ENCODE measurements at places on chromosomes 2 and 18. TPM values are rescaled to one million over a fixed set of nuclear protein-coding genes. Genes with fewer than 3 reads are reported as not detected.

PRLH gene
- not detected for total RNA-seq

RAB27B gene
- total RNA-seq: 11.7 TPM

LAMA3 gene
- 51.0 TPM for total RNA-seq

OTOS gene
- not detected for total RNA-seq

ANKRD30BL gene
- total RNA-seq: not detected

PTH2R gene
- total RNA-seq: not detected

TMEM247 gene
- not detected for total RNA-seq

M1AP gene
- not detected for total RNA-seq

RNU2-63P gene
- not detected for total RNA-seq

CACNB4 gene
- total RNA-seq: 0.07 TPM

IL1F10 gene
- not detected for total RNA-seq

ITSN2 gene
- 23.9 TPM for total RNA-seq

CMPK2 gene
- 1.3 TPM for total RNA-seq

EN1 gene
- total RNA-seq: 1.2 TPM

RMC1 gene
- 18.9 TPM for total RNA-seq

ERFE gene
- total RNA-seq: 9.1 TPM

ANO7 gene
- 2.2 TPM for total RNA-seq

IL1R2 gene
- 0.63 TPM for total RNA-seq

DNAJC10 gene
- total RNA-seq: 77.8 TPM

KDM3A gene
- total RNA-seq: 47.5 TPM

SLC30A3 gene
- 3.6 TPM for total RNA-seq

GTF2A1L gene
- not detected for total RNA-seq

GALNT3 gene
- 0.11 TPM for total RNA-seq

C1D gene
- total RNA-seq: 35.0 TPM

G6PC2 gene
- not detected for total RNA-seq

REG3G gene
- total RNA-seq: not detected

NT5C1B gene
- not detected for total RNA-seq

MYO7B gene
- 0.19 TPM for total RNA-seq

PAIP2B gene
- total RNA-seq: 0.36 TPM

DNER gene
- 10.0 TPM for total RNA-seq

CCDC74B gene
- 5.7 TPM for total RNA-seq

AOX1 gene
- 4.9 TPM for total RNA-seq

EGR4 gene
- 0.43 TPM for total RNA-seq

CABYR gene
- 22.8 TPM for total RNA-seq

ASB3 gene
- total RNA-seq: 12.8 TPM

DCC gene
- not detected for total RNA-seq

MAP3K2 gene
- total RNA-seq: 15.0 TPM

NEU2 gene
- not detected for total RNA-seq

BOLL gene
- not detected for total RNA-seq

ZNF892 gene
- total RNA-seq: 0.70 TPM

HES6 gene
- 7.5 TPM for total RNA-seq

SLC23A3 gene
- total RNA-seq: 0.46 TPM

UNC50 gene
- 44.3 TPM for total RNA-seq

RNF152 gene
- total RNA-seq: not detected

PLA2R1 gene
- 2.7 TPM for total RNA-seq

TEX44 gene
- not detected for total RNA-seq

TWSG1 gene
- total RNA-seq: 20.2 TPM

ZNF385B gene
- not detected for total RNA-seq

ARHGEF4 gene
- 9.2 TPM for total RNA-seq

CRYGD gene
- not detected for total RNA-seq

ZSWIM2 gene
- total RNA-seq: not detected

RGPD5 gene
- total RNA-seq: 7.8 TPM

GKN1 gene
- 0.45 TPM for total RNA-seq

RASGRP3 gene
- total RNA-seq: 0.44 TPM

UPP2 gene
- not detected for total RNA-seq

STPG4 gene
- total RNA-seq: not detected
